Epithelial cell of proximal tubule (primary cell): ENCODE measurements at places on chromosomes 13 and 19.

DNA sequence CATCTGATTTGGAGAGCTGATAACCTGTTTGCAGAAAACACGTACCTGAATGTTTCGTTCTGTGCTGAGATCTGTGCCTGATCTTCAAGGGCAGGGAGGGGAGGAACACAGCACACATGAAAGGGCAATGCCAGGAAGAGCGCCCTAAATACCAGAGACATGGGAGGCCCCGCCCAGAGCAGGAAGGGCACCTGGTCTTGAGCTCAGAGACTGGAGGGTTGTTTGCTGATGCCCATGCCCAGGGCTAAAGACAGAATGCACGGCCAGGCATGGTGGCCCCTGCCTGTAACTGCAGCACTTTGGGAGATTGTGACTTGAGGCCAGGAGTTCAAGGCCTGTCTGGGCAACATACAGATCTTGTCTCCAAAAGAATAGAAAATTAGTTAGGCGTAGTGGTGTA lies 183.2 kb downstream of the TUBA3C start:
- DNase-seq, result no peak

DNA sequence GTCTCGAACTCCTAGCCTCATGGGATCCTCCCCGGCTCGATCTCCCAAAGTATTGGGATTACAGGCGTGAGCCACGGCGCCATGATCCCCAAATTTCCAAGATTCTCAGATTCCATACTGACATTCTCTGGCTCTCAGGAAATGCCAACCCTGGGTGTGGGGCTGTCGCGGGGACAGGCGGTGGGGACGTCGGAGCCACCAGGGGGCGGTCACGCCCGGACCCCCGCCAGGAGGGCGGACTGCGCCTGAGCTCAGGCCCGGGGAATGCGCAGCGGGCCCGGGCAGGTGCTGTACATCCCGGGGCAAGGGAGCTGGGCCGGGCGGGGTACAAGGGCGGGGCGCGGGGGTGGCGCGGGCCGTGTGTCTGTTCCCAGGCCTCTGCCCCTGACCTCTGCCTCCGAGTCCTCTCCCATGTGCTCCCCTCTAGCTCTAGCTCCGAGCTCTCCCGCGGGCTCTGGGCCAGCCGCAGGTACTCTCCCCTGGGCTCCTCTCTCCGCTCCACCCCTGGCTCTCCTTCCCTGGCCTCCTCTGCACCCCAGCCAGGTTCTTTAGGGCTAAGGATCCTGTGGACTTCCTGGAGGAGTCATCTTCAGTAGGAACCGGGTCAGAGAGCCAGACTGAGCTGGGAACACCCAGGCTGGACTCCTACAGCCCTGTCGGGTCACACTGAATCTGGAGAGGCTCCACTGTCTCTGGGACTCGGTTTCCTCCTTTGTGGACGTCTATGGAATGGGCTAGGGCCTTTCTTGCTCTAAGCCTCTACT lies 2.4 kb downstream of the PPP1R13L start:
- DNase-seq, result no peak

DNA sequence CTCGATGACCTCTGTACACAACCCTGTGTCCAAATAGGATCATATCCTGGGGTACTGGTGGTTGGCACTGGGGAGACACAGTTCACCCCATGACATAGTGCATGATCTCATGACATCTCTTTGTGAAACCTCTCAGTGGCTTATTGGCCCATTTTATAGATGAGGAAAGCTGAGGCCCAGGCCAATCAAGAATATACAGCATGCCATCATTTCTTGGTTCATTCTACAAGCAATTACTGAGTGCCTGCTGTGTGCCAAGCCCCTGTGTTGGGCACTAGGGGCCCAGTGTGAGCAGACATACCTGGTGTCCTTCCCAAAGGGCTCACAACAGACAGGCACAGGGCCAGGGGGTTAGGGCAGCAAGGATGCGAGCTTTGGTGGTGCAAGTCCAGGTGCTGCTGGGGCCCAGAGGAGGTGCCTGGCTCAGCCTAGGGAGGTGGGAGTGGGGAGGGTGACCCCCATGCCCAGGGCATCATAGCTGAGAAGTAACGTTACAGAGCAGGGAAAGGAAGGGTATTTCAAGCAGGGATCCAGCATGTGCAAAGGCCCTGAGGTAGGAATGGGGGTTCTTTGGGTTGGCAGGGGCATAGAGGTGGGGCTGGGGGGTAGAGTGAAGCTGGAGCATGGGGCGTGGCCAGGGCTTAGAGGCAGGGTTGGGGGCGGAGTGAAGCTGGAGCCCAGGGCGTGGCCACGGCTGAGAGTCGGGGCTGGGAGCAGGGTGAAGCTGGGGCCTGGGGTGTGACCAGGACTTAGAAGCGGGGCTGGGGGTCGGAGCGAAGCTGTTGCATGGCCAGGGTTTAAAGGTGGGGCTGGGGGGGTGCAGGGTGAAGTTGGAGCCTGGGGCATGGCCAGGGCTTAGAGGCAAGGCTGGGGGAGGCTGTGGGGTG lies 20.7 kb downstream of the COLGALT1 start:
- no peak for DNase-seq

DNA sequence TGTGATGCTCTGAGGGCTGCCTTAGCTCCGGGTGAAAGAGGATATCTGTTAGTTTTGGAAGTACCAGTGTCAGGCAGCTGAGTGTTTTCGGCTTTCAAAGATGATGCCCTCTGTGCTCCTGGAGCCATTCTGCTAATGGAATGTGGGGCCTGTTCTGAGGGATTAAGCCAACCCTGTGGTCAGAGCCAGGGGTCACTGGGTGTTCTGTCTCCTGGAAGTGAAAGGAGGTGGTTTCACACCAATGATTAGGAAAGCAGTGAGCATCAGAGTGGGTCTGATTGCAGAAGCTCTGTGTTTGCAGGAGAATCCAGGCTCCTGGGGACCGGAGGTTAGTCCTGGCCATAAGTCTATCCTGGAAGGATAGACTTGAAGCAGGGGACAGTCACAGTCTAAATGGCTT lies 94.6 kb downstream of the UQCRFS1 start:
- DNase-seq, result peak; percentile 31

DNA sequence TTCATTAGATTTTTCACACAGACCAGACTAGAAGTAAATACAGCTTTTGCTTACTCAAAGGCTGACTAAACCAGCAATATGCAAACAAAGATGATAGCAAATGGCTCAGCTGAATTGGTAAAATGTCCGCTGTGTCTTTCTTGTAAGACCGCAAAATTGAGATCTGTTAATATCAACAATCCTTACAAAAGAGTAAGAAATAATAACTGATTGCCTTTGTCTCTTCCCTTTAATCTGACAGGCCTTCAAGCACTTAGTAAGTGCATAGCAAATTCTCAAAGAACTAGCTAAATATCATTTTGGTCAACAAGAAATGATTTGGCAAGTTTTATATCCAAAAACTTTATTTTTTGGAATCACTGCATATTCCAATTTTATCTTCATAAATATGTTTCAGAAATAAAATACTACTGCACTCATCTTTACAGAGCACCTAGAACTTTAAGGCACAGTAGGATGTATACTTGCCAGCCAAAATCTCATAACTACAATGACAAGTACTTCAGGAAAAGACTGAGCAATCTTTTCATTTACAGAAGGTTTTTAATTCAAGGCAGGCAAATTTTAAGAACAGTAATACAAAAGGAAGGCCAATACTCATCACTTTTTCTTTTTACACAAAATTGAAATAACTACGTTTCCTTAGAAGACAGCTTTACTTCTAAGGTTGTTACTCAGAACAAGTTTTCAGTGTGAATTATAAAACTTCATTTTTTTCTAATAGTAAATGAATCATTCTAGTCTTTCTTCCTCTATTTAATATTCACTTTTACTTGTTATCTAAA lies 1.1 kb downstream of the ELF1 start:
- no peak for DNase-seq

GRCh38 chr13:73240193-73240592 lies 181.4 kb downstream of the KLF5 start:
- no peak for DNase-seq

DNA sequence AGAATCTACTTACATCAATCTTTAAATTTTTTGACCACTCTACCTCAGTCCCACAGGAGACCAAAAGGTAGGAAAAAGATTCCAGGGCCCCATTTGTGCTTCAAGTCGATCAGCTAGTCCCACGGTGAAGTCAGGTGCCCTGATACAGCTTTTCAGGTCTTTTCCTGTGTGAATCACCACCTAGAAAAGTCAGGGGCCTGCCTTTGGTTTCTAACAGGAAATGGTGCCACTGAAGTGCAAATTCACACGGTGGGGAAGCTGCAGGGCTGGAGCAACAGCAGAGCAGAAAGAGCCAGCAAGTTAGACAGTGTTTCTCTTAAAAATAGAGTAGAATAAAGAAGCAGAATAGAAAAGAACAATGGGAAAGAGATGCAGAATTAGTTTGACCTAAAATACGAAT lies 107.5 kb downstream of the KLF12 start:
- peak; percentile 16 for DNase-seq

GRCh38 chr13:46720189-46720588 lies 76.8 kb downstream of the ESD start:
- DNase-seq, result no peak

- DNase-seq, result no peak
These were observed 315.2 kb downstream of the ATP8A2 start for GRCh38 chr13:25686831-25687470.

DNA sequence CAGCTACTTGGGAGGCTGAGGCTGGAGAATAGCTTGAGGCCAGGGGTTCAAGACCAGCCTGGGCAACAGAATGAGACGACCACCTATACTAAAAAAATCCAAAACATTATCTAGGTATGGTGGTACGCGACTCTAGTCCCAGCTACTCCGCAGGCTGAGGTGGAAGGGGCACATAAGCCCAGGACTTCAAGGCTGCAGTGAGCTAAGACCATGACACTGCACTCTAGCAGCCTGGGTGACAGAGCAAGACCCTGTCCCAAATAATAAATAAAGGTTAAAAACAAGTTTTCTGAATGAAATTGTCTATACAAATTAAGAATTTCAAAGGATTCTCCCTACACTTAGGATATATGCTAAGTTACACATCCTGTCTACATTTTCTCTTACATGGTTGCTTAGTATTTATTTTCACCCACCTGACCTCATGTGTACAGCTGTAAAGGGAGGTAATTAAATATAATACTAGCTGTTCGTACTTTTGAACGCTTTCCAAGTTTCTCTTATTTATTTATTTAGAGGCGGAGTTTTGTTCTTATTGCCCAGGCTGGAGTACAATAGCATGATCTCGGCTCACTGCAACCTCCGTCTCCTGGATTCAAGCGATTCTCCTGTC lies 1.6 kb downstream of the SLC25A30 start:
- DNase-seq, result no peak

GRCh38 chr19:20503476-20503875 lies 62.1 kb downstream of the ZNF737 start:
- no peak for DNase-seq

- DNase-seq, result no peak
These were observed 1.7 kb downstream of the ZNF160 start for GRCh38 chr19:53101518-53101917.

DNA sequence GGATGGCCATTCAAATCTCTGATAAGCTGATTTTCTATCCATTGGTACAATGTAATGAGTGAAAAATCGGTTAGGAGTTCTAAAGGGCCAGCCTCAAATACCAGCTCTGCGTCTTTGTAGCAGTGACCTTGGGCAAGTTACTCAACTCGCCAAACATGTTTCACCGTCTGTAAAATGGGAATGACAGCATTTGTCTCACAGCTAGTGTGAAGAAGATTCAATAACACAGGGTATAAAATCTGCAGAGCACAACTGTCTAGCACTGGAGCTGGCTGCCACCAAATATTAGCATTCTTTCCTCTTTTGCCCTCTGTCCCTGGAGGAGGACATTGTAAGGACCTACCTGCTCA lies 22.1 kb upstream of the SERP2 start:
- no peak for DNase-seq

DNA sequence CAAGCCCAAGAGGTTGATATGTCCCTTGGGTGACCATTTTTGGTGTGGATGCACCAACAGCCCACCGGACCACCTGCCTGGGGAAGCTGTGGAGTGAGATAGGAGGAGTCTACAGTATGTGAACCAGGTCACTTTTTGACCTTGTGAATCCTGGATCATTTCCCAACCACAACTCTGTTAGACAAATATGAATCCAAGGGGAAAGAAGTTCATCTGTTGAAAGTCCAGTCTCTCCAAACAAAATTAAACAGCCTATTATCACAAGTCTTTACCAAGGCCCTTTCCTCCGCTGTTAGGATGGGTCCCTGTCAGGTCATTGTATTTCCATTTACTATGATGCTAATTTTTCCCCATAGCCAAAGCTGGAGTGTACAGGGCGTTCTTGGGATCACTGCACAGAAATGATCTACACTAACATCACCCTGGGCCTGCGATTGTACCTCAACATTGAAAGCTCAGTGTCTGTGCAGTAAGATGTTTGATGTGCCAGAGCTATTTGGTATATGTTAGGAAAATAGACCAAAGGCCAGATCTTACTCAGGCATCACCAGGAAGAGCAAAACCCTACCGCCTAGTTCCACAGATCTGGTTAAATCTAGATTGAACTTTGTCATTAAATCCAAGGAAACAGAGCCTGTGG lies 117.1 kb downstream of the STARD13 start:
- no peak for DNase-seq

- no peak for DNase-seq
These were observed 24.4 kb downstream of the COMMD6 start for GRCh38 chr13:75513271-75513670.

DNA sequence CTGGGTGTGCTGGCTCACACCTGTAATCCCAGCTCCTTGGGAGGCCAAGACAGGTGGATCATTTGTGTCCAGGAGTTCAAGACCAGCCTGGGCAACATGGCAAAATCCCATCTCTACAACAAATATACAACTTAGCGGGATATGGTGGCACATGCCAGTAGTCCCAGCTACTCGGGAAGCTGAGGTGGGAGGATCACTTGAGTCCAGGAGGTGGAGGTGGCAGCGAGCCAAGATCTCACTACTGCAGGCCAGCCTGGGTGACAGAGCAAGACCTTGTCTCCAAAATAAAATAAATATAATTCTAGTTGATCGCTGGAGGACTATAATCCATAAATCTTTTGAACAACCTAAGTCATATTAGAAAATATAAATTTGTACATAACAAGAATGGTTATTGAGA lies 1061.5 kb upstream of the PCDH9 start:
- no peak for DNase-seq

- no peak for DNase-seq
These were observed 459.8 kb downstream of the IRS2 start for GRCh38 chr13:109326601-109327000.

DNA sequence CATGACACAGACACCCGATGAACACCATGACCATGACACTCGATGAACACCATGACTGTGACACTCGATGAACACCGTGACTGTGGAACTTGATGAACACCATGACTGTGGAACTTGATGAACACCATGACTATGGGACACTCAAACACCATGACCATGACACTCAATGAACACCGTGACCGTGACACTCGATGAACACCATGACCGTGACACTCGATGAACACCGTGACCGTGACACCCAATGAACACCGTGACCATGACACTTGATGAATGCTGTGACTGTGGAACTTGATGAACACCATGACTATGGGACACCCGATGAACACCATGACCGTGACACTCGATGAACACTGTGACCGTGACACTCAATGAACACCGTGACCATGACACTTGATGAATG lies 31.5 kb downstream of the ZFR2 start:
- DNase-seq, result no peak

DNA sequence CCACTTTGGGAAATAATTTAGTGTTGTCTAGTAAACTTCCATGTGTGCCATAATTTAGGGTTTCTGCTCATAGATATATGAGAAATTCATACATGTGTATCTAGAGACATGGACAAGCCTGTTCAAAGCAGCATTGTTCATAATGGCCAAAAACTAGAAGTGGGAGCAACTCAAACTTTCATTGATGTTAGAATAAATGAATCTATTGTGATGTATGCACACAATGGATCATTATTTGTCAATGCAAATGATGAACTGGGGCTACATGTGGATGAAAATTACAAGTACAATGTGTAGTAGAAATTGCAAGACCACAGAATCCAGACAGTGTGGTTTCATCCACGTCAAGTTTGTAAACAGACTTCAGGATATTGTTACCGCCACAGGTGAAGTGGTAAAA lies 284.7 kb downstream of the SLC7A1 start:
- no peak for DNase-seq
